Activated CD4-positive, alpha-beta T cell treated with anti-CD3 and anti-CD28 coated beads, Interleukin-2, amount 50 U/mL, for 16 hours (primary cell): ENCODE measurements at places on chromosomes 11 and 22.

DNA sequence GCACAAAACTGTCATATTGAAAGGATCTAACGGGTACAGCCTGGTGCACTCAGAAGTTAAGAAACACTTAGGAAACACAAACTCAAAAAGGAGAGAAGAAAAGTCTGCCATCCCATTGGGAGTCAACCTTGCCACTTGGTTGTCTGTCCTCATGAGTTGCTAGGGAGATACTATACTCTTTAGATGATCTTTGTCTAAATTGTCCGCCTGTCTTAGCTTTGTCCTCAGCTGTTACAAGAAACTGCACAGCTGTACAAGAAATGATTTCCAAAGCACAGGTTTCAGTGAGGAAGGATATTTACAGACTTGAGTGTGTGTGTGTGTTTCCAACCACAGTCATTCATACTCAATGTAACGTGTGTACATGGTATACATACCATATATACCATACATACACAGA is 169.2 kb upstream of the CCDC90B start:
- DNase-seq = no peak

GRCh38 chr11:16215352-16215751 is 141.0 kb downstream of the SOX6 start:
- no peak for DNase-seq

DNA sequence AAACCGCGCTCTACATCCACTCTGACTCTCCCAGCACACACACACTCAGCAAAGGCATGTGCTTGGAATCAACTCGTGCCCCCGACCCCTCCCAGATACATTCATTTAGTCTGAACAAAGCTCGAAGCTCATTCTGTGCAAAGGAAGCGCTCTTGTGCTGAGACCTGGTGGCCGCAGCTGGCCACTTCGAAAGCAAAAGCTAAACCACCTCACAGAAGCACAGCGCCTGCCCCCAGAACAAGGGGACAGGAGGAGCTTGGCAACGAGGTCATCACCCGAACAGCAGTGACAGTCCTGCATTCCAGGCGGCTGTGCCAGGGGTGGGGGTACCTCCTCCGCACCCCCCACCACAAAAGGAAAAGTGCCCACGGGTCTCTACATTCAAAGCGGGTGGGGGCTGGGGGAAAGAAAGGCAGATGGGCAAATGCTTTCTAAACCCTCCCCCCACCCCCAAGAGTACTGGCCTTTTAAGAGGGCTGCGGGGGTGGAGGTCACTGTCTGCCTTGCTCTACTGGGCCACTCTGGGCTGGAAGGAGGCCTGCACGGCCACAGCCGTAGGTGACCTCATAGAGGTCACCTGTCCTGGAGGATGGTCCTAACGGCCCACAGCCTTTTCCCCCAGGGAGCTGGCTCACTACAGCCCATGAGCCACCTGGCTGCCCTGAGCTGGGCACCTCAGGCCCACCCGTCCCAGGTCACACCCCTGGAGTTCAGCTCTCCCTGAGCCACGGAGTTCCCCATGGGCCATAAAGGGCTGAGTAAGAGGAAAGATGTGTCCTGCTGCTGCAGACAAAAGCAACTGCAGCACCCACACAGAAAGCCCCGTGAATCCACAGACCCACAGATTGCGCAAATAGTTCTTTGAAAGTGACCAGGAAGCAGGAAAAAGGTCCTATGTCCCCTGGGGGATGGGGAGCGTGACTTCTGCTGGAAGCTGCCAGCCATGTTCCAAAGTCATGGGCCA is 21.3 kb downstream of the CBX7 start:
- DNase-seq = no peak

- DNase-seq = no peak
Observed at GRCh38 chr11:61919705-61920631, 2.6 kb upstream of the RAB3IL1 start.
